ENCODE measurements at places on chromosomes 6 and 20. TPM values are rescaled to one million over a fixed set of nuclear protein-coding genes. Genes with fewer than 3 reads are reported as not detected.

COMMD7 gene
- 29.5 TPM for total RNA-seq

GRCh38 chr6:147947521-147947920, 395.1 kb upstream of the SASH1 start:
- DNase-seq, result no peak

DNA sequence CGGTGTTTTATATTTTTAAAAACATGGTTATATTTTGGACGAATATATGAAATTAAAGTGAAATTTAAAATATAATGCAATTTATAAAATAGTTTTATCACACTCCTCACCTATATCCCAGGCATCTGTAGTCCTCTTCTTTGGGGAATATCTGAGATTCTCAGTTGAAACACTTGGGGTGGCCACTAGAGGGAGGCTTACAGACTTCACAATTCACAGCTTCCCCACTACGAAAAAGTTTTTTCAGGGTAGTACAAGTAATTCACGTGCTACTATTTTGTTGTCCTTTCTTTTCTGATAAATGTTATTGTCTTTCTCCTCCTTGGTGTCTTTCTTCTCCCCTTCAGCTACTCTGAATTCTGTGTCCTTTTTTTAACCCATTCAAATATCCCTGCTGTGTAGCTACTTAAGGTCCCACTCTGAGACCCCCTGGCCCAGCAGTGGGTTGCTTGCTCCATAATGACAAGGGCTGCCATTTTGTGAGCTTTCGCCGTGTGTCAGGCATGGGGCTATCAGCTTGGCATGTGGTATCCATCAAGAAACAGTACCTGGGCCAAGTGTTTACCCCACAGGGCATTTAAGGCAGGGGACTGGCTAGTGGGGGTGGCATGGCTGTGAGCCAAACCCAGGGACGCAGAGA, 43.6 kb upstream of the PHACTR3 start:
- no peak for DNase-seq

- DNase-seq, result no peak
These were observed 60.2 kb downstream of the TFAP2C start for GRCh38 chr20:56689318-56689717.

- no peak for DNase-seq
These were observed 299.7 kb downstream of the BTBD3 start for GRCh38 chr20:12217382-12217781.

Measured in B cell (primary cell).